Nucleus accumbens (tissue), 56 donors: ENCODE measurements at places on chromosomes 3 and 15.

DNA sequence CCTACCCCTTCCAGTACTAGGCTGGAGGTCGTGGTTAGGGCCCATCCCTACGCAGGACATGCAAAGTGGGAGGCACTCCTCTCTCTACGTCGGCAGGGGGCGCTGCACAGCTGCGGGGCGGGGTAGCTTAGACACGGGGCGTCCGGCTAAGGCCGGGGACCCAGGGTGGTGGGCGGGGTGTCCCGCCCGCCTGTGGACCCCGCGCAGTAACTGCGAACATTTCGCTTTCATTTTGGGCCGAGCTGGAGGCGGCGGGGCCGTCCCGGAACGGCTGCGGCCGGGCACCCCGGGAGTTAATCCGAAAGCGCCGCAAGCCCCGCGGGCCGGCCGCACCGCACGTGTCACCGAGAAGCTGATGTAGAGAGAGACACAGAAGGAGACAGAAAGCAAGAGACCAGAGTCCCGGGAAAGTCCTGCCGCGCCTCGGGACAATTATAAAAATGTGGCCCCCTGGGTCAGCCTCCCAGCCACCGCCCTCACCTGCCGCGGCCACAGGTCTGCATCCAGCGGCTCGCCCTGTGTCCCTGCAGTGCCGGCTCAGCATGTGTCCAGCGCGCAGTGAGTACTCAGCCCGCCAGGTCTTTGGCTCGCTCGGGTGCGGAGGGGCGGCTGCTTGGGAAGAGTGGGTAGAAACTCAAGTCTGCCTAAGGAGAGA lies at the start of gene IL12A:
Gene IL12A (plus strand): TSS at position 219 of the 655 bp plus-strand sequence.
- DNase-seq, result peak; percentile 55

- DNase-seq, result no peak
These were observed 332.8 kb downstream of the NLGN1 start for GRCh38 chr3:173730391-173730790.

GRCh38 chr3:41247055-41248004 lies 48.0 kb downstream of the CTNNB1 start:
- DNase-seq, result no peak

DNA sequence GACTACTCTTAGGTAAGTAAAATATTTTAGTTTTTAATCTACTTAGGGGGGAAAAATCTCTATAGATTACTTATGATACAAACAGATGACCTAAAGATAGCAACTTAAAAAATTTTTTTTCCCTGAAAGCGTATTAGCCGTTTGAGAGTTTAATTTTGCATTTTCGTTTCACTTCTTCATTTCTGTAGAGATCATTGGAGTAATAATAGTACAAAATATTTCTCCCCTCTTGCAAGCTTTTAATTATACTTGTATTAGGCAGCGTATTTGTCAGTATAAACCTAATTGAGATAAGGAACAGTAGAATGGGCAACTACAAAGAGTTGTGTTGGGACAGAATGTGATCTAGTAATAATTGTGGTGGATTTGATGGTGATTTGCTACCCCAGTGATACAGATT lies 10.3 kb downstream of the SKIL start:
- DNase-seq, result no peak

- DNase-seq, result no peak
These were observed 206.9 kb upstream of the BHLHE40 start for GRCh38 chr3:4772171-4772804.

DNA sequence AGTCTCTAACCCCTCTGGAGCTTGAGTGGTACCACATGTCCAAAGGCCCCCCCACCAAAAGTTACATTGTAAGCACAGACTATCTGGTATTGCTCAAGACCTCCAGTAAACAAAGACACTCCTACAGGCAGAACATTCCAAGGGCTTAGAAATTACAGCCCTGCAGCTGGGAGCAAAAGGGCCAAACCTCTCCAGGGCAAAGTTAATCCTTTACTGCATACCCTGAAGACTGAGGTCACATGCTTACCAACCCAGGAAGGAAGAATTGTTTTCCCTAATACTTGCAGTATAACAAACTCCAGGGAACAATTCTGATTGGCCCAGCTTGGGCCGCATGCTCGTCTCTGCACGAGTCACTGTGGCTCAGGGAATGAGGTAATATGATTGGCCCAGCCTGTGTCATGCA lies 266.1 kb upstream of the NR2F2 start:
- DNase-seq, result no peak

DNA sequence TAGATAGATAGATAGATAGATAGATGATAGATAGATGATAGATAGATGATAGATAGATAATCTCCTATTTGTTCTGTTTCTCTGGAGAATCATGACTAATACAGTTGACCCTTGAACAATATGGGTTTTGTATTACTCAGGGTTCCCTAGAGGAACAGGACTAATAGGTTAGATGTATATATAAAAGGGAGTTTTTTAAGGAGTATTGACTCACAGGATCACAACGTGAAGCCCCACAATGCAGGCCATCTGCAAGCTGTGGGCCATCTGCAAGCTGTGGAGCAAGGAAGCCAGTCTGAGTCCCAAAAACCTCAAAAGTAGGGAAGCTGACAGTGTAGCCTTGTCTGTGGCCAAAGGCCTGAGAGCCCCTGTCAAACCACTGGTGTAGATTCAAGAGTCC lies 67.6 kb downstream of the PYDC2 start:
- DNase-seq, result no peak

DNA sequence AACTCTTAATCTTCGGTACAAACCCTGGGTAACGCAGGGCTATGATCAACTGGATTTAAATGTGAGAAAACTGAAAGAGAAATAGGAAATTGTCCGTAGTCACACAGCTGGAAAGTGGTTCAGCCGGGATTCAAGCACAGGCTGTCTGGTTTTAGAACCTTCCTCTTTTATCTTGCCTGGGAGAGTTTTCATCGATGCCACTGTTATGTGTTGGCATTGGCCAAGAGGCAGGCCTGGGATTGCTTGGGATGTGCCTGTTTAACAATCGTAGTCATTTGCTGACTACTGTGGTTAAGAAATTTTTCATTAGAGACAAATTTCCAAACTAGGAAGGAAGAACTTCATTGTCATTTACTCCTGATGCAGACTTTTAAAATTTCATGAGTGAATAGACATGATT lies 4.3 kb downstream of the MCTP2 start:
- DNase-seq, result no peak

DNA sequence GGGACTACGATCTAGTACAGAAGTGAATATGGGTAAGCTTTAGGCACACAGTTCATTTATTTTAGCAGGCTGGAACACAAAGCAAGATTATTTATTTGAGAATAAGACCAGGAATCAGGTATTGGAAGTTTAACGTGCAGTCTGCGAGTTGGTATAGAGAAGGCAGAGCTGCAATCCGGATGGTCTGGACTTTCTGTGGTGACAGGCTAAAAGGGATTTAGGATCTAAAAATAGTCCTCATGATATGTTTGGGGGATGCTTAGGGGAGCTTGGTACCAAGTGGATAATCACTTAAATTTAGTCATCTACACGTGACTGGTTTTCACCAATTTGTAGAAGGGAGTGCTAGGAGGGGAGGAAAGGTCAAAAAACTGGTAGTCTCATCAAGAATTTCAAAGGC lies 119.4 kb downstream of the DLG1 start:
- no peak for DNase-seq

- DNase-seq, result no peak
These were observed 40.9 kb upstream of the CCR2 start for GRCh38 chr3:46312991-46313390.

- no peak for DNase-seq
These were observed 38.0 kb downstream of the ANP32A start for GRCh38 chr15:68782589-68783161.

DNA sequence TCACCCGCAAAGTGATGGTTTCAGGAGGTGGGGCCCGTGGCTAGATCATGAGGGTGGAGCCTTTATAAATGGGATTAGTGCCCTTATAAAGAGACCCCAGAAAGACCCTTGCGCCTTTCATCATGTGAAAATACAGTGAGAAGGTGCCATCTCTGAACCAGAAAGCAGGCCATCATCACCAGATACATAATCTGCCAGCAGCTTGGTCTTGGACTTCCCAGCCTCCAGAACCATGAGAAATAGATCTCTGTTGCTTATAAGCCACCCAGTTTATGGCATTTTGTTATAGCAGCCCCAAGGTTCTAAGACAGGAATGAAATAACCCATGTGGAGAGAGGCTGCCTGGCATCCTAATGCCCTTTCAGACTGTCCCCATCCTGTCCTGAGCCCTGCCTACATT lies 127.8 kb upstream of the SMAD3 start:
- DNase-seq, result no peak

- peak; percentile 77 for DNase-seq
These were observed 6.7 kb upstream of the ACSBG1 start for GRCh38 chr15:78241017-78241416.

GRCh38 chr3:29181149-29181780 lies 99.6 kb upstream of the RBMS3 start:
- no peak for DNase-seq

DNA sequence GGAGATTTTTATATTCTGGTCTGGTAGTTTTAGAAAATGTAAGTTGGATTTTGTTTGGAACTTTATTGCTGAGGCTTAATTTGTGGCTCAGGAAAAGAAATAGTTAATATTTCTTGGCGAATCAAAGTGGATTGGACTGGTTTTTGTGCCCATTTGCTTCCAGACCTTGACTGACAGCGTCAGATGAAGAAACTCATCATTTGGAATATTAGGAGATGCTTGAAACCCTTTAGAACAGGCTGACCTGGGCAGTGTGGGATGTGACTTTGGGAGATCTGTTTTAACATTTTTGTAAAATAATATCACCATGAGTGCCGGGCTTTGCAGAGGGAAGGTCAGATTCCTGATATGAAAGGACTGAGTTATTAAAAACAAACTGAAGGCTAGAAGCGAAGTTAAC lies 83.0 kb downstream of the AAGAB start:
- no peak for DNase-seq

- DNase-seq, result no peak
These were observed 75.7 kb downstream of the NLGN1 start for GRCh38 chr3:173473237-173473636.

DNA sequence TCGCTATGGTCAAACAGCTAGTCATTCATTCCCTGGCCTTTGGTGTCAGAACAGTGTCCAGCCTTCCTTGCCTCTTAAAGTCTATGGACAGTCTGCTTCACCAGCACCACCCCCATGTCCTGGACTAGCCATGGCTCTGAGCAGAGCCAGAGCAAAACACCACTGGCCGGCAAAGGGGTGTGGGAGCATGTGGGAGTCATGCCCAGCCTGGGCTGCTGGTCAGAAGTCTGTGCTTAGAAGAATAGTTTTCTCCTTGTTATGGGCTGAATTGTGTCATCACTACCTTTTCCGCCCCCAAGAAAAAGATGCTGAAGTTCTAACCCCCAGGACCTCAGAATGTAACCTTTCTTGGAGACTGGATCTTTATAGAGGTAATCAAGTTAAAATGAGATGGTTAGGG lies 132.9 kb upstream of the LPP start:
- DNase-seq, result no peak

DNA sequence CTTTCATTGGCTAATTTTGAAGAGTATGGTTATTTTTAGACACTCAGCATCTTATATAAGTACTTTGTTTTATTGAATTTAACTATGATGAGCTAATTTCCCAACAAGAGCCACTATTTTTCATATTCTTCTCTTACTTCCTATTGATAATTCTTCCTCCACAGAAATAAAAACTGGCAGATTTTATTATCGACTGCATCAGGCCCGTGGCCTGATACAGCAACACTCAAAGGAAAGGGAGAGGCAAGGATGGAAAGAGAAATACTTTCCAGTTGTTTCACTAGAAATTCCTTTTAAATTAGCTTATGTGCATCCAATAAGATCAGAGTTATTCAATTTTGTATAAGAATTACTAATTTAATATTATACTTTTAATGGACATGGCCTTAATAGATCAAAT lies 886.3 kb downstream of the ROBO1 start:
- no peak for DNase-seq

DNA sequence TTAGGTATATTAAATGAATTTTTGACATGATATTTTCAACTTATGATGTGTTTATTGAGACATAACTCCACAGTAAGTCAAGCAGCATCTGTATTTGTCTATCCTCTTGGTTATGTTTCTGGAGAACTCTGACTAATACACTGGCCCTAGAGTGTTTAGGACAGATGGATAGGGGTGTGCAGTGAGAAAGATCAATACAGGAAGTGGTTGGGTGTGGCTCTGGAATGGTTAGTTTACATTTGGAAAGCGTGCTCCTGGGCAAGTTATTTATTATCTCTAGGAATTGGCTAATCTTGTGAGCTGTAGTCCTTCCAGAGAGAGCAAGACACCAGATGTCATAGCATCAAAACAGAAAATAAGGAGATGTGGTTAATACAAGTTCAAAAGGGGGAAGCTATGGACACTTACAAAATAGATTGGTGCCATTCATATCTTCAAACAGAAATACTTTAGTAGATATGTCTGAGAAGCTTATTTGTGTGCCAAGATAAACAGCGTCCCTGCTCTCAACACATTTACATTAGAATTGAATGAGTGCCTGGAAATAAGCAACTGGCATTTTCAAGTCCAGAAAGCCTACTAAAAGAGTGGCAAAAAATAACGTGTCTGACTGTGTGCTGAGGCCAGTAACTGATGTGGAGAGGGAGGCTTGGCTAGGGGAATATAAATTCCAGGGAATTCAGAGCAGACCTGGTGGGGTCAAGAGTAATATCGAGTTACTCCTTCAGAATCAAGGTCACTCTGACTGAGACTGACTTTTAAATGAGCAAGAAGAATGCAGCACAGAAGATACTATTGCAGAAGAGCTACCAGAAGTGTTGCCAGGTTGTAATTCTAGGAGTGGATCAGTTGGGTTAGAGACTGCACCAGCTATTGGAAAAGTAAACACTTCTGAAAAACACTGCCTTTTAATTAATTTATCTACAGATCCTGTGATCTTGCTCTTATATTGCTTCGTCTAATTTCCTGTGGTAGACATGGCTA lies 33.4 kb upstream of the PLAAT1 start:
- DNase-seq, result no peak

- no peak for DNase-seq
These were observed 41.4 kb downstream of the EOMES start for GRCh38 chr3:27680517-27681246.

DNA sequence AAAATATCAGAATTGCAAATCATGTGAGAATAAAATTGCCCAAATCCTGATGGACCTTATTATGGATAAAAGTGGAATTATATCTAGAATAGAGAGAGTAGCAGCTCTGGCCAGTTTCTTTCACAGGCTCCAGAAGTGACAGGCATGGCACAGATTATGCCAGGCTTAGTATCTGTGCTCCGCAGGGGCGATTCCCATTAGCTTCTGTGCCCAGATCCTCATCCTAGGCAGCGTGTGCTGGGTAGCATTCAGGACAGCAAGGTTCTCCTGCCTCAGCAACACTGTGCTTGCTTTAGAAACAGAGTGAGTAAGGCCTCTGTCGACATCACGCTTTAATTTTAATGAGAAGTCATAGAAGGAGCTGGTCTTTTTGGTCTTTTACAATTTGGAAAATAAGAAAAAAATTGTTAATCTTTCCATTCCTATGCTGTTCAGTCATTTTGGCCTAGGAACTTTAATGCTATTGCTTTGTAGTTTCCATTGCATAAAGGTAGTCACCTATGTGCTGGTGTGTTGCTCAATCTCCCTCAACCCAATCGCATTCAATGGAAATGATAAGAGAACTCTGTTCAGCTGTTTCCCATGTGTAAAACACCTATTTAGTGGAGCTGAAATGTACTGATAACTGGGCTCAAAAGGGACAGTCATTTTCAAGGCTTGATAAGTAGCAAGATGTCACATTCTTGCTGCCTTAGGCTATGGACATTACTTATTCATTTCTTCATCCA lies 770.1 kb downstream of the AGBL1 start:
- DNase-seq, result no peak

GRCh38 chr3:71168880-71169411 lies 414.6 kb downstream of the FOXP1 start:
- DNase-seq, result no peak
